Activated naive CD8-positive, alpha-beta T cell treated with anti-CD3 and anti-CD28 coated beads for 36 hours (primary cell): ENCODE measurements at places on chromosomes 3 and 15.

- no peak for DNase-seq
Observed at GRCh38 chr15:60914360-60914759, 314.7 kb downstream of the RORA start.

- DNase-seq, result no peak
Observed at GRCh38 chr15:93121973-93122910, 33.2 kb upstream of the RGMA start.

DNA sequence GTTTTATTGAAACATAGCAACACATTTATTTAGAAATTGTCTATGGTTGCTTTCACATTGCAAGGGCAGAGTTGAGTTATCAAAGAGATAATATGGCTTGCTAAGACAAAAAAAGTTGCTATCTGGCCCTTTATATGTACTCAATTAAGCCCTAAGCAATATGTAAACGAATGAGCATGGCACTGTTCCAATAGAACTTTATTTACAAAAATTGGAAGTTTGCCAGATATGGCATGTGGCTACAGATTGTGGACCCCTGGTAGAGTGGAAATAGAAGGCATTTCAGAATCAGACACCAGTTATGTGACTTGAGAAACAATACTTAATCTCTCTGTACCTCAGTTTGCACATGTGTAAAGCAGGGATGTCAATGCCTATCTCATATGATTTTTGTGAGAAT, 515.6 kb upstream of the SGO1 start:
- DNase-seq, result no peak

DNA sequence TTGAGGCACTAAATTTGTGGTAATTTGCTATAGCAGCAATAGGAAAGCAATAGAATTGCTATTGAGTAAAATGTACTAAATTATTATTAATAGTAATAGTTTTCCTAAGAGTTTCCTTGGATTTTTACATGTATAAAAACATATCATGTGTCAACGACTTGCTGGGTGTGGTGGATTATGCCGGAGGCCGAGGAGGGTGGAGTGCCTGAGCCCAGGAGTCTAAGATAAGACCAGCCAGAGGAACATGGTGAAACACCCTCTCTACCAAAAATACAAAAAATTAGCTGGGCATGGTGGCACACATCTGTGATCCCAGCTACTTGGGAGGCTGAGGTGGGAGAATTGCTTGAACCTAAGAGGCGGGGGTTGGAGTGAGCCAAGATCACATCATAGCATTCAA, 749.9 kb downstream of the TBL1XR1 start:
- DNase-seq, result no peak

- no peak for DNase-seq
Observed at GRCh38 chr15:42018306-42019224, 2.3 kb downstream of the PLA2G4E start.

GRCh38 chr3:121980450-121980796, 41.6 kb downstream of the ILDR1 start:
- no peak for DNase-seq

GRCh38 chr15:40345867-40346578, 4.8 kb upstream of the PHGR1 start:
- no peak for DNase-seq

- no peak for DNase-seq
Observed at GRCh38 chr3:129061888-129062834, 1.6 kb downstream of the GP9 start.

DNA sequence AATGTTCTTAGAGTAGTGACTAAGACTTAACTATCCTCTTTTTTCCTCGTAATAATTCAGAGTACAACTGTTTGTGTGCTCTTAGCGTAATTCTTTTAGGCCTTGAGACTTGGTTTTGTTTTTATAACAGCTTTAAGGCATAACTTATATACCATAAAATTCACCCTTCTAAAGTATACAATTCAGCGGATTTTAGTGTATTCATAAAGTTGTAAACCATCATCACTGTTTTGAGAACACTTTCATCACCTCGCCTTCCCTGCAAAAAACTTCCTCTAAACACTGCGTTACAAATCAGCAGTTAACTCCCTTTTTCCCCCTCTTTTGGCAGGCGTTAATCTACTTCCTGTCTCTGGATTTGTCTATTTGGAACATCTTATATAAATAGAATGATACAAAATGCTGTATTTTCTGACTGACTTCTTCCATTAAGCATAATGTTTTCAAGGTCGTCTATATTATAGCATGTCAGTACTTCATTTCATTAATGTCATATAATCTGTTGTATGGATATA, 18.7 kb downstream of the DNAJC13 start:
- DNase-seq, result no peak

DNA sequence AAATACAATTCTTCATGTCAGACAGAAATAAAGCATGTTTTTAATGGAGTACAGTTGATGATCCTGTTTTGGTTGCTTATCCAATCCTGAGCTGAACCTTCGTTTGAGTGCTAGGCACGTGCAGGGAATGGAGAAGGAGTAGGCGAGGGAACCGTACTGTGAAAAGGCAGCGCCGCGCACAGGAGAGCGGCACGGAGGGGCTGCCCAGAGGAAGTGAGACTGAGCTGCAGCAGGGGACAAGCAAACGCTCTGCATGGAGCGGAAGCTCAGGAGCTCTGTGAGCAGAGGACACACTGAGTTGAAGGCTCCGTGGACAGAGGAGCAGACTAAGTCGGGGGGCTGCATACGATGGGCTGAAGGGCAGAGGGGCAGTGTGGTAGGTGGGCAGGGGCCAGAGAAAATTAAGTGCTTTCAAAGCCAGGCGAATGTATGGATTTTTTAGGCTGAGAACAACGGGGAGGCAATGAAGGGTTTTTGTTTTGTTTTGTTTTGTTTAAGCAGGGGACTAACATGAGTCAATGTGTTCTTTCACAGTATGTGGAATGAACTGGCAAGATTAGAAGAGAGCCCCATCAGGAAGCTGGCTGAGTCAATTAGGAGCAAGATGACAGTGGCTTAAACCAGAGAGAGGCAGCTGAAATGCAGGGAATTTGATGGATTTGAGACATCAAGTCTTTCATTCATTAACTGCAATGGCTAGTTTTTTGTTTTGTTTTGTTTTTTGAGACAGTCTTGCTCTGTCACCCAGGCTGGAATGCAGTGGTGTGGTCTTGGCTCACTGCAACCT, 23.8 kb upstream of the TM2D3 start:
- DNase-seq, result no peak

- no peak for DNase-seq
Observed at GRCh38 chr3:171654809-171655208, 155.5 kb downstream of the PLD1 start.

GRCh38 chr3:109728861-109729494, 391.6 kb upstream of the DPPA4 start:
- DNase-seq, result no peak

- no peak for DNase-seq
Observed at GRCh38 chr3:192169332-192169915, 557.9 kb downstream of the FGF12 start.

- no peak for DNase-seq
Observed at GRCh38 chr3:148791920-148792319, 35.7 kb upstream of the CPB1 start.

- DNase-seq, result no peak
Observed at GRCh38 chr15:39238443-39238842, 342.4 kb upstream of the THBS1 start.

DNA sequence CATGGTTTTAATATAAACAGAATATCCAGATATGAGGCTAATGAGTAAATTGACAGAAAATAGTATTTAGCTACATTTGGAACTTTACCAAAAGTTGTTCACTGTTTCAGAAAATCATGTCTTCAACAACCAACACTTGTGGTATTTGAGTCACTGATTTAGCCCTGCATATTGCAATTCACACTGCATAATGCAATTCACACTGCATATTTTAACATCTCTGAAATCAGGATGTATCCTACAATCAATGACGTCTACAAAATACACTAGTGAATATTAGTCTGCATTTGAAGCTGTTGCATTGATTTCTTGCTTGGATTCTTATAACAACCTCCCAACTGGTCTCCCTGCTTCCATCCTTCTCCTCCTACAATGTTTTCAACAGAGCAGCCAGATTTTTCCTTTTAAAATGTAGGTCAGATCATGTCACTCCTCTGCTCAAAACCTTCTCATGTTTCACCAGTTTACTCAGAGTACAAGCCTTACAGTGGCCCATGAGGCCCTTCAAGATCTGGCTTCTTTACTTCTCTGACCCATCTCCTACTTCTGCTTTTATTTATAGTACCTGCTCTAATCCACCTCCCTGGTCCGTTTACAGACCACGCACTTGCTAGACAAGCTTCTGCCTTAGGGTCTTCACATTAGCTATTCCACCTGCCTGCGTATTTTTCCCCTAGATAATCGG, 11.4 kb upstream of the RAB11A start:
- no peak for DNase-seq

DNA sequence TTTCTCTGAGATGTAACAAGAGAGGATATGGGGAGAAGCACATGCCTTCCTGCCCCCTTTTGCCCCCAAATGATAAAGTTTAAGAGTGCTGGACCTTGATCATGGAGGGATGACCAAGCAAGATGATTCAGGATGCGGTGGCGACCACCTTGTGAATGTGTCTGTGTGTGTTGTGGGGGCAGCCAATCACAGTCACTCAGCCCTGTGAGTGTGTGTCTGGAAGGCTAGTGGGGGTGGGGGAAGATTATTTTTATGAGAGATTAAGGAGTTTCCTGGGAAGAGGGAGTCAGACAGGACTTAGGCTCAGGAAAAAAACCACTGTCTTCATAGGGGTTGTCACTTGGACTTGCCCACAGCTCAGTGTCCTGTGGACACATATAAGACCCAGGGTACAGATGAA, 57.8 kb upstream of the KY start:
- no peak for DNase-seq

GRCh38 chr15:74773731-74774252, 8.1 kb upstream of the CSK start:
- no peak for DNase-seq

DNA sequence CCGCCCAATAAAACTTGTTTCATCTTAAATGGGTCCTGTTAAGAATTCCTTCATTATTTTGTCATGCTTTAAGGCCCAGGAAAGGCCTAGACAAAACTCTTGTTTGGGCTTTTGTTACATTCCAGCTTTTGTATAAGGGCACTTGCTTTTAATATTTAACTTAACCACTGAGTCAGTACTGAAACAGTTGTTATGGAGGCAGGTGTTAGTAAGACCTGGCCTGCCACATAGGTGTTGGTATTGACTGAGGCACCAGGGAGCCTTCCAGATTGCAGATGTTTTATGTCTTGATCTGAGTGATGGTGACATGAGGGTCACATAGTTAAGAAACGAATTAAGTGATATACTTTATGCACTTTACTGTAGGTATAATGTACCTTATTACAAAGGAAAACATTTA, 274.9 kb upstream of the TGFBR2 start:
- DNase-seq, result no peak

GRCh38 chr15:59567324-59567723, 44.3 kb upstream of the GCNT3 start:
- DNase-seq, result no peak

DNA sequence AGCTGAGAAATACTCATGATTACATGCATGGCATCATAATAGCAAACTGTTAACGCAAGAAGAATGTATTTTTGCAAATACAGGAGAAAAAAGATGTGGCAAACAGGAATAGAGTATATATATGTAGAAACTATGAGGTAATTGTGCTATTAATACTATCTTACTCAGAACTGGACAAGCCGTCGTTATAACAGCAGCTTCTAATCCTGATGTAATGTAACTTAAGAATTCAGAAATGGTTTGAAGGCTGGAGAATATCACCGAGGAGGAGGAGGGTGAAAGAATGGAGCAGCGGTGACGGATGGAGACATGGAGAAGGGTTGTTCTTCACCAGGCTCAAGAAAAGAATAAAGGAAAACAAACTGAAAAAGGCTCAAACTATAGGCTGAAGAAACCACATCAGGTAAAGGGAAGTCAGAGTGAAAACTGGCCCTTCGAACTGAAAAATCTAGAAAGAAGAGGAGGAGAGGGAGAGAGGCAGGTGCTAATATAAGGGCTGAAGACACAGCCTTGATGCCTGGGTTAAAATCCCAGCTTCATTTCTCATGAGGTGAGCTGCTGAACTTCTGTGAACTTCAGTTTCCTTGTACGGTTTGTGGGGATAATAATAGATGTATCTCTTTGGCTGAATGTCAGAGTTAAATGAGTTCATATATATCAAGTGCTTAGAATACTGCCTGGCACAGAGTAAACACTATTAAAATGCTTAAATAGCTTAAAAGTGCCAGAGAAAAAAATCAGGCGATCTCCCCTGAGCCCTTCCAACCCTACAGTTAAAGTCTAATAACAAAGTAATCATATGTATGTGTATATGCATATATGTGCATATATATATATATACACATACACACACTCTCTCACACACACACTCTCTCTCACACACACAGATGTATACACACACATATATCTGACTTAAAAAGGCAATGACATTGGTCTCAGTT, 43.9 kb downstream of the GOLIM4 start:
- no peak for DNase-seq

DNA sequence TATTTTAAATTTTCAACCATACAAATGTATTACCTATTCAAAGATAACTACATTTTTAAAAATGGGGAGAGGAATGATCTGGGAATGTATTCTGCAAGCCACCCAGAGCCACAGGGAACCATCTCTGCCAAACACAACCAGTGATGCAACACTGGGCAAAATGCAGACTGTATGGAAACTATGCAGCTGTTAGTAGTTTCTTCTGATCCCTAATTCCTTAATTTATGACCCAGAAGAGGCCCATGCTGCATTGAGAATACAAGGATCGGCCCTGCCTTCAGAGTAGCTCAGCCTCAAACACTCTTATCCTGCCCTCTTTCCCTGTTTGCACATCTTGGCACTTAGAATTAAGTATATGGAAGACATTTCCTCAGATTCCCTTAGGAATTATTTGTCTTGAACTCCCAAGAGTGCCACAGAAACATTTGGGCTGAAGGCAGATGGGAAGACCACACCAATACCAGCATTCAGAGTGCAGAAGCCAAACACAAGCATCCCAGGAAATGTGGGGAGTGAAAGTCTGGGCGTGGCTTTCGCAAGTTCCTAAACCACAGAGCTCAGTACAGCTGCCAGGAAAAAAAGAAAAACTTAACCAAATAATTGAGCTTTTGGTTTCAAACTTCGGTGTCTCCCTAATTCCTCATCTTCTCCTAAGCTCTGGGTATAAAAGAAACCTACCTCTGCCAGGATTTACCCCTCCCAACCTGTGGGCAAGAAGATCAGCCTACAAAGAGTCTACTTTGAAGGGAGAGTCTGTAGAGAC, 5.3 kb downstream of the SNUPN start:
- no peak for DNase-seq

DNA sequence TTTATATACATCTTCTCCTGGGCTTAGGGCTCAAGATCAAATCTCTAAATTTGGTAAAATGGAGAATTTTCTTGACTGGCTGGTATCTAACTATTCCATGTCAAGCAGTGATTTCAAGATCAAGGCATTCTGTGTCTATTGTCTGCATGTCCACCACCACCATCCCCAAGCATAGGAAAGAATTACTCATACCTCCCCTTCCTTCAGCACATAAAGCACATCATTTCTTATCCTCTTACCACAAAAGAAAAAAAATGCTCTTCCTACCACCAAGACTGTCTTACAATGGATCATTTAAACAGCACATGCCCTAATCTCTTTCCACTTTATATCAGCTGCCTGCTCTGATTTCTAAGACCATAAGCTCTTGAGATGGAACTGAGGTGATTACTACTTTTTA, 470.5 kb upstream of the THBS1 start:
- no peak for DNase-seq
